Stimulated activated CD4-positive, alpha-beta T cell treated with anti-CD3 and anti-CD28 coated beads, Interleukin-15, amount 100 ng/mL, for 1 hour (primary cell): ENCODE measurements at places on chromosomes 7 and 10.

DNA sequence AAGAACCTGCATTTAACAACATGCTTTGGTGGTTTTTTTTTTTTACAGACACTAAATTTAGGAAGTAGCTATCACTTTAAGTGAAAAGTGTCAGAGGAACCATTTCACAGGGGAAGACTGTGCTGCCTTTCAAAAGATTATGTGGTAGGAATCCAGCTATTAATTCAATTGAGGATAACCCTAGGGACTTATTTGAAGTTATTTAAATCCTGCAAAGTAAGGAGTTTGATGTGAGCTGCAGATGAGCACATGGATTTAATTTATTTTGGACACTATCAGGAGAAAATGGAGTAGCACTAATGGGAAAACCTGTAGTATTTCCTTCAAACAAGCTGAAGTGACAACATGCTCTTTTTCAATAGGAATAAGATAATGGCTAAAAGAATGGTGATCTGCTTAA is 419.8 kb downstream of the ANKRD7 start:
- no peak for DNase-seq

GRCh38 chr10:123678376-123678775 is 12.2 kb downstream of the GPR26 start:
- no peak for DNase-seq

- DNase-seq, result no peak
Observed at GRCh38 chr10:12465385-12466136, 116.2 kb downstream of the CAMK1D start.

DNA sequence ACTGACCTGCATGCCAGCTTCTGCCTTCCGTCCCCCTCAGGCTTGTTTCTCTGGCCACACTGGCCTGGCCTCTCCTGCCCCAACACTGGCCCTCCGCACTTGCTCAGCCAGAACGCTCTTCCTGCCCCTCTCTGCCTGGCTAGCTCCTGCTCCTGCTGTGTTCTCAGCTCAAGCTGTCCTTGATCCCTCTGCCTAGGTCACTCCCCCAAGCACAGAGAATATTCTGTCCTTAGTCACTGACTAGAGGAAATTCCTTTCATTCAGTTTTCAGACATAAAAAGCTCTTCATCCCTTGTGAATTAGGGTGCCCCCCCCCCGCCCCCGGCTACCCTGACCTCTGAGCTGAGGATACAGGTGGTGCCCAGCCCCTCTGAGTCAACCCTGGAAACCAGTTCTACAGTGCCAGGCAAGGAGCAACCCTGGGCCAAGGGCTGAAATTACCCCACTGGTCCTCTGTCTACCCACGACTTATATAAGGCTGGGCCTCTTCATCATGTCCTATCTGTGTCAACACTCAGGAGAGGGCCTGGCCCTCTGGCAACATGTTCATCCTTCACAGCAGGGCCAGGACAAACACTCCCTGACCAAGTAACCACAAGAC is 6.6 kb upstream of the SGPL1 start:
- DNase-seq, result no peak

GRCh38 chr7:30927559-30927958 is 15.9 kb downstream of the AQP1 start:
- no peak for DNase-seq
